KG1 (cell line): ENCODE measurements at places on chromosomes 1 and 21.
A peak's percentile ranks its signal among the peaks of the same experiment; 100 is the strongest.

GRCh38 chr1:108828074-108828961, 28.6 kb downstream of the AKNAD1 start:
- DNase-seq = peak; percentile 49

GRCh38 chr1:15370781-15371520, 38.7 kb upstream of the EFHD2 start:
- DNase-seq = no peak

DNA sequence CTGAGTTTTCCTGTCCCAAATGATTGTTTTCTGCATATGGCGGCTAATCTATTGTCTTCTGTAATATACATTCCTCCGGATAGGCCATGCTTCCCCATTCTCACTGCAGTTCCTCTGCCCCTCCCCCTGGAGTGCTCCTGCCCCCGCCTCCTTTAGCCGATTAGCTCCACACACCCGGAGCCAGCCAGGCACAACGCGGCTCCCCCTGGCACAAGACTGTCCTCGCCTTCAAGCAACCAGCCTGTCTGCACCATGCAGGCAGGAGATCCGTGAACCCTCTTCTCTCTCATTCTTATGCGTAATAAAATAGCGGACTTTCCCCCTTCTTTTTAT, 18.0 kb downstream of the SERTAD4 start:
- no peak for DNase-seq

GRCh38 chr1:22975694-22976093, 3.0 kb upstream of the LACTBL1 start:
- DNase-seq = no peak

GRCh38 chr1:208747979-208748378, 503.8 kb upstream of the PLXNA2 start:
- no peak for DNase-seq

GRCh38 chr1:14660801-14661200, 62.3 kb downstream of the KAZN start:
- DNase-seq = no peak

DNA sequence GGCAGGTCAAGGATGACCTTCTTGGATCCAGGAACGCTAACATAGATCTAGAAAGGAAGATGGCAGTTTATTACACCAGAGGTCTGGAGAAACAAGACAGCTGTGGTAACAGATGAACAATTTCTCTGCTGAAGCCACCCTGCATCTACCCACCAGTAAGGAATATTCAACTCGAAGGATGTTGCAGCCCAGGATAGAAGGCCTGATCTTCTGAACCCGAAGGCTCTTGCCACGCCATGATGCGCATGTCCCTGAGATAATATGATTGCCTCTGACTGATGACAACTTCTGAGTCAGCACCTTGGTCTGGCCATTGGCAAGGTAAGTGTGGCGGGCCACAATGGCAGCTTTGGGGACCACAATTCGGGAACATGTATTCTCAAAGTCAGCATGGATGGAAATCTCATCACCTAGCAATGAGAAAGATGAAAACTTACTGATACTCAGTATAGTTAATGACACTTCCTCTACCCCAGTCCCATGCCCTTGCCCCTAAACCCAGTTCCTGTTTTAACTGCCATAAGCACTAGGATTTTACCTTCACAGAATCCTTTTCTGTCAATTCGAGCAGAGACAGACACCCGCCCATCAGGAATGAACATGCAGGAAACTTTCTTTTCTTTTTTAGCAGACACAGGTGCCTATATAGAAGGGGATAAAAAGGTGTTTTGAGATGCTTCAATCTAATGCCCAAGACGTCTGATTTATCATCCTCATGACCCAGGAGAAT, 1.8 kb downstream of the TXNIP start:
- no peak for DNase-seq

DNA sequence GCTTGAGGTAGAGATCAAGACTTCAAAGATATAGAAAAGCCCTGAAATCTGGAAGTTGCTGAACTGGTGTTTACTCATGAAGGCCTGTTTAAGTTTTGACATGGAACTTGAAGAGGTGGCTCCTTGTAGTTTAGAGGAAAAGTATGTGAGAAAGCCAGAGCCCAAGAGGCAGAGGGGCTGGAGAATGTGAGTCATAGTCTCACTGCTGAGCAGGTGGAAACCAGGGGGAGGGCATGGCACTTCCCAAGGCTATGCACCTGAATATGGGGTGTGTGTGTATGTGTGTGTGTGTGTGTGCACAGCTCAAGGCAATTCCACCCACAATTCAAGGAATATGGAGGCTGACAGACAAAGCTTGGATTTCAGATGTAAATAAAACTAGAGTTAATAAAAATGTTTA, 46.8 kb upstream of the C1orf198 start:
- DNase-seq = no peak

- peak; percentile 84 for DNase-seq
These were observed 371 bp upstream of the ODF2L start for GRCh38 chr1:86396498-86396890.

DNA sequence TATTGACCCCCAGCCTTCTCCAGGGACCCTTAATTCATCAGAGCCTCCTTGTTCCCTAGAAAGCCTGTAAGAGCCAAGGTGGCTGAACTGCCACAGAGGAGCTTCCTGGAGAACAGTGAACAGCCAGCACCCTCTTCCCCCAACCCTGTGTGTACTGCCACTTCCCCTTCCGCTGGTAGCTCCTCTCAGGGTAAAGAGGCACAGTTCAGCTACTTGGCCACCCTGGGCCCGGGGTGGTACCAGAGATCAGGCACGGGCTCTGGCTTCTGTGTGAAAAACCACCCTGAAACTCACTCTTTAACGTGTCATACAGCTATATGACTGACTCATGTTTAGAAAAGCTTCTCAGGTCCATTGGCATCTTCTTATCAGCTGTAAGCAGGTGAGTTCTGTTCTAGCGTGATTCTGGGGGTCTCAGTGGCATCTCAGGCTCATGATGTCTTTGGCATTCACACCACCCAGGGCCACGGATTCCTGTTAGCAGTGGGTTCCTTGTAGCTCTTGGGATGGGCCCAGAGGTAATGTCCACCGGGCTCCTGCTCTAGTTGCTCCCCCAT, 22.4 kb downstream of the ARMH1 start:
- DNase-seq = no peak

DNA sequence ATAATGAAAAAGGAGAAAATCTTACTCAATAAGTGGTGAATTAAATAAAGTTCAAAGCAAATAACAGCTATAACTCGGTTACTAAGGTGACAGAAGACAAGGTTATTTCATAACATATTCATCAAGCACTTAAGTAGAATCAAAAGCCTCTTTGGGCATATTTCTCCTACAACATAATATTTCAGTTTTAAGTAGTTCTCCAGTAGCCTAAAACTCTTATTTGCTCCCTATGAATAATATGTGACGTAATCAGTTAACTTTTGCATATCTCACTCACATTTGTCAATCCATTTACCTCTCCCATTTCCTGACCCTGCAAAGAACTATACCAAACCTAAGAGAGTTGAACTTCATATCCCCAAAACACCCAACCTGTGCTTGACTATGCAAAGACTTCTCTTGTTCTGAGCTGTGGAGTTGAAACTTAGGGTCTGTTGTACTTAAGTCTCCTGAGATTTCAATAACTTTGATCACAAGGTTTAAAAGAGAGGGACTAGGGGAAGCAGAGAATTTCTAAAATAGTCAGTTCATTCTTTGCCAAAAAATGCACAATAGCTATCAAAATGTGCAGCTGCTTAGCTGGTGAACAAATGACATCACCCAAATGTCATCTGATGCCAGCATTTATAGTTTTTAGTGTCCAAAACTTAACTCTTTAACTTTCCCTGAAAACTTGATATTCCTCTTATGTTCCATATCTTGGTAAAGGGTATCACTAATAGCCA, 37.2 kb downstream of the TTLL7 start:
- DNase-seq = no peak

DNA sequence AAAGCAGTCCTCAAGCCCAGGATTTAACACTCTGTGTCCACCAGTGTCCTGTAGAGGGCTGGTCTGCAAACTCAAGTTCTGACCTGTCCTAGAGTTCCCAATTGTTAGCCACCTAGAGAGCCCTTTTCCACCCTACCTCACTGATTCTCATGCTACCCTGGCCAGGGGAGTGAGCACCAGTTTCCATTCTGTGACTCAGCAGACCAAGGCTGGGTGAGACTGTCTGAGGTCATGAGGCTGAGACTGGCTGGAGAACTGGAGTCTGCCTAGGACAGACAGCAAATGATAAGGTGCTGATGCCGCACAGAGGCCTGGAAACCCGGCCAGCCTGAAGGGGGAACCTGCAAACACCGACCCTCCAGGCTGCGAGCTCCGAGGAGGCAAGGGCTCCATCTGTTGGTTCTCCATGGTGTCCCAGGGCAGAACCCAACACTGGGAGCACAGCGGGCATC, 13.7 kb downstream of the GLIS1 start:
- no peak for DNase-seq

GRCh38 chr1:156692441-156692924, 12.9 kb downstream of the CRABP2 start:
- no peak for DNase-seq

- no peak for DNase-seq
These were observed 50.7 kb upstream of the IRF2BP2 start for GRCh38 chr1:234660536-234661316.

- DNase-seq = peak; percentile 15
These were observed 642 bp downstream of the MLLT11 start for GRCh38 chr1:151060657-151061421.

DNA sequence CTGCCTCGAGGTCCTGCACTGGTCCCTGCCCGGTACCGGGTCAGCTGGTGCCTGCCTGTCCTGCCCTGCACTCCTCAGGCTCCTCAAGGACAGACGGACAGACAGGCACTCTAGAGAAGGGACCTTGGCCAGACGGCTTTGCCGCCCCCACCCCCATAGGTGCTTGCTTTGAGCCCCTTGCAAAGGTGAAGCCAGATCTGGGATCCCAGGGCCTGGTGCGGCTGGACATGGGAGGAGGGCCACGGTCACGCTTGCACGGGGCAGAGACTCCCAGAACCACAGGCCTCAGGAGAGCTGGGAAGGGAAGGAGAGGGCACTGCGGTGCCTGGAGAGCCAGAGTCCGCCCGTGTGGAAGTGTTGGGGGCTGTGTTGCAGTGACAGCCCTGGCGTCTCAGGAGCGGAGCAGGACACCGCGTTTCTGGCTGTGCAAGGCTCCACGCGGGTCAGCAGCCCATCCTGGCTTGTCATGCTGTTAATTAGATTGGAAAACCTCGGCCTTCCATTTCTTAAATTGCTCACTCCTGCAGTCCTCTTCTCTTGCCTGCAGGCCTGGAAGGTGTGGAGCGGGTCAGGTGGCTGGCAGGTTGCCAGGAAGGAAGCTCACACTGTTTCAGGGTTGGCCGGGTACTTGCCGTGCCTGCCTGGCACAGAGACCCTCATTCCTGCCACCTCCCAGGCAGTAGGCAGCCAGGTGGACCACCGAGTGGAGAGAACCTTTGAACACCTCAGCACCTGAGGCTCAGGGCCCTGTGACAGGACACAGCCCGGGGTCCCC, 16.3 kb downstream of the COL18A1 start:
- no peak for DNase-seq

DNA sequence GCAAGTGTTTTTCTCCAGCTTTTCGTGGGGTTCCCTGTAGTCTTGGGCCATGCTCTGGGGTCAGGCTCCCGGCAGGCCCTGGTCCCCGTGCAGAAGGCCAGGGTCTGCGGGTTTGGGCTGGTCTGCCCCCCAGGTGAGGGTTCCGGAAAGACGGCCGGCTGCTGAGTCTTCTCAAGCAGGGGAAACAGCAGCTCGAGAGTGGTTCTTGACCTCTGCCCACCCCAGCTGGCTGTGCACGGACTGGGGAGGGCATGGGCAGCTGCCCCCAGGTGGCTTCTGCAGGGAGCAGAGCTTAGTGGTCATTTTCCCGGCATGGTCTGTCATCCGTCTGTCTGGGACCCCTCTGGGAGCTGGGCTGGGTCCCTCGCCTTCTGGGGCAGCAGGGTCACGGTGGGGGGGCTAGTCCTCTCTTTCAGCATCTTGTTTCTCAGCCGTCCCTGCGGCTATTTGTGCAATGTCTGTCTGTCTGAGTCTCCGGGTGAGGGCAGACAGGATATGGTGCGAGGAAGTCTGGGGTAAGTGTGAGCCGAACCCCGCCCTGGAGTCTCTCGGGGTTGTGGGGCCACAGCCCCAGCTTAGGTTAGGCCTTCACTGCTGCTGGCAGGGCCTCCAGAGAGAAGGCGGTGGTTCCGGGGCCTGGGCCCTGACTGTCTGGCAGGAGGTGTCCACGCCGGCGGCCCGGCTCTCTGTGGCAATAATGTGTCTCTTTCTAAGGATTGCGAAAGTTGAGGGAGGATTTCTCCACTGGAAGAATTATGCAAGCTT, 6.1 kb downstream of the SKI start:
- peak; percentile 70 for DNase-seq

DNA sequence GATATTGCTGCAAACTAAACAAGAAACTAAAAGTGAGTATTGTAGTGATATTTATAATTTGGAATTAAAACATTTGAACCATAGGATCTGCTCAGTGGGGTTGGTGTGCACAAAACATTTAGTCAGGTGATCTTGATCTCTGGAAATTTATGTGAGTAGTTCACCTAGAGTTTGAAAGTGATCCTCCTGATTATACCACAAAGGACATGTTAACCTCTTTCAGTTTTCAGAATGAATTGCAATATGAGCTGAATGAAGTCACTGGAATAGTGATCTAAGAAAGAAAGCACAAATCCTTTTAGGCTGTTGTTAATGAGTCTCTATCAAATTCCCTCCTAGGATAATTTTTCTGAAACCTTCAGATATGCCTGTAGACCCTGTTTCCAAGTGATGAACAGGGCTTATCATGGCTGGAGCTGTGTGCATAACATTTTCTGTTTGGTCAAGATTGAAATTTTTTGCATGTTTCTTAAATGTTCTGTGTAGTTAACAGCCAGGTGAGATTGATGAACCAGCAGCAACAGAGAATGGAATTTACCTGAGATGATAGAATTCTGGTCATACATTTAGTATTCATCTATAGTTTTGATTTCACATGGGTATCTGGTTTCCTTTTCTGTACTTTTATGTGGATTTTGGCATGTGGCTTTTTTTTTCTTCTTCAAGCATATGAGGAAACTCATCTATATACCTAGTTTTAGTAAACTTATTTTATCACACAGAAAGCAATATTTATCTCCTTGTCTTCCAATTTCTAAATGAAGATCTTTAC, 25.5 kb downstream of the CDC14A start:
- DNase-seq = no peak

GRCh38 chr1:15956150-15956549, 19.8 kb downstream of the ZBTB17 start:
- no peak for DNase-seq

DNA sequence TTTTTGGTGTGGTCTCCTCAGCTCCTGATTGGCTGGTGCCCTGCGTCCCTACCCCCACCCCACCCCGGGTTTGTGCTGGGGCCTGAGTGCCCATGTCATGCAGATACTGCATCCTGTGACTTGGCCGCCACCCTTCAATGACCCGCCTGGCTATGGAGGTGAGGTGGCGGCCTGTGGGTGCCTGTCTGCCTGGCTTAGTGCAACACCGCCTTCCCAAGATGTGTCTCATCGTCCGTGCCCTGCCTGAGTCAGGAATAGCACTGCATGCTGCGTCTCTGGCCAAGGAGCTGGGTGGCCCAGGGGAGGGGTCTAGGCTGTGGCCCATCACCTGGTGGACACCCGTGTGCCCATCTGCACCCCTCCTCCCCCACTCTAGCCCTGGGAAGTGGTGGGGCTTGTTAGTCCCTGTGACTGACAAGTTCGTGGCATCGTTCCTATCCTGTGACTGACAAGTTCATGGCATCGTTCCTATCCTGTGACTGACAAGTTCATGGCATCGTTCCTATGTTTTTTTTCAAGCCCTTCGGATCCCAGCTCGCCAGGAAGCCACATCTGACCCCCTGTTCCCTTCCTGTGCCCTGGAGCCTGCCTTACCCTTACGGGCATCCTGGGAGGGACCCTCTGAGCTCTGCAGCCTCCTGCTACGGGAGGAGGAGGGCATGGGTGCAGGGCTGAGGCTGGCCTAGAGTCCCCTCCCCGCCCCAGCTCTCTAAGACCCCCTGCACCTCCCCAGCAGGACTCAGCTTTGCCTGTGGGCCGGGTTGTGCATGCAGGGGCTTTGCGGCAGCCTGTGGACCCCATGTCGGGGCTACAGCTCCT, 7.5 kb downstream of the SLX9 start:
- no peak for DNase-seq
